Osteoblast (primary cell): ENCODE measurements at places on chromosomes 6 and 20. TPM values are rescaled to one million over a fixed set of nuclear protein-coding genes. Genes with fewer than 3 reads are reported as not detected.

DNA sequence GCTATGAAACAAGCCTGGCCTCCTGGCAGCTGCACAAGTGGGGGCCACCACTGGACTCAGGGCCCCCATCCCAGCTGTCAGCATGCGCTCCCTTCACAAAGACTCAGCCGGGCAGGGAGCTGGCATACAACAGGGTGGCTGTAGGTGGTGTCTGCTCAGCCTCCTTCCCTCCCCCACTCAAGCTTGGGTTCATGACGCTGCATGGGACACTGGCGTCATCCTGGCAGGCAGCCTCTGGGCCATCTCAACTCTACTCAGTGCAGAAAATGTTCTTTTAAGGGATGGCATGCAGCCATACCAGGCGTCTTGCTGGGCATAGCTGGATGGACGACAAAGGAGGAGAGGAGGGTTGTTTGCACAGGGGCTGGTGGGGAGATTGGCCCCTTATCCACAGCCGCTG, 30.5 kb downstream of the SAYSD1 start:
- peak; percentile 52 for DNase-seq

GRCh38 chr6:2883673-2884072, 19.4 kb downstream of the SERPINB9 start:
- DNase-seq, result no peak

- no peak for DNase-seq
Measured at GRCh38 chr6:168288781-168289570, 30.6 kb downstream of the DACT2 start.

DNA sequence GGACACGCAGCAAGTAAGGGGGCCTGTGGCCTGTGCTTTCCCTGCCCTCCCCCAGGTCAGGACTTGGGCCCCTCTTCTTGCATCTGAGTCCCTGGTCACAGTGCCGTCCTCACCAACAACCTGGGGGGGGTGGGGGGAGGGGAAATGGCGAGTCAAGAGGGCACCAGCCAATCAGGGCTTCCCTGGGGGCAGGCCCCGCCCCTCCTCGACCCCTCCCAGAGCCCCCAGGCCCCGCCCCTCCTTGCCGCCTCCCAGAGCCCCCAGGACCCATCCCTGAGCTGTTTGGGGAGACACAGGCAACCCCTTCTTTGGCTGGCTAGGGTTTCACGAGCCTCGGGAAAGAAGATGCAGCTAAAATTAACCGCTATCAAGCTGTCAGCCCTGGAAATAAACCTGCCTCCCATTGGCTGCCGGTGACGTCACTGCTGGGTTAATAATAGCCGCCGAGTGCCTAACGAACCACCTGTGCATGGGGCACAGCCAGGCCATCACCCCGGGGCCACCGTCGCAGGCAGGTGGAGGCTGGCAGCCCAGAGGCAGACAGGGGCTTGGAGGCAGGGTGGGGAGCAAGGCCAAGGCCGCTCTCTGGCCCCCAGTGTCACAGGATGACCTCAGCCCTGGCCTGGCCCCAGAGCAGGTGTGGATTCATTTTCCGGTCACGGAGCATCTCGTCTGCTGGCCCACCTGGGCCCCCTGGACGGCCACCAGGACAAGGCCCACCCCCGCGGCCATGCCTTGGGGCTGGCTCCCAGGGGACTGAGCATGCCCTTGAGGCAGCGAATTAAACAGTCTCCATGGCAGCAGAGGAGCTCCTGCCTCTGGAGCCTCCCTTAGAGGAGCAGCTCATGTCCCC, 3.2 kb upstream of the EEF1A2 start:
- DNase-seq, result peak; percentile 93

- peak; percentile 81 for DNase-seq
Measured at GRCh38 chr20:21507400-21508229, 6.2 kb downstream of the NKX2-2 start.

DNA sequence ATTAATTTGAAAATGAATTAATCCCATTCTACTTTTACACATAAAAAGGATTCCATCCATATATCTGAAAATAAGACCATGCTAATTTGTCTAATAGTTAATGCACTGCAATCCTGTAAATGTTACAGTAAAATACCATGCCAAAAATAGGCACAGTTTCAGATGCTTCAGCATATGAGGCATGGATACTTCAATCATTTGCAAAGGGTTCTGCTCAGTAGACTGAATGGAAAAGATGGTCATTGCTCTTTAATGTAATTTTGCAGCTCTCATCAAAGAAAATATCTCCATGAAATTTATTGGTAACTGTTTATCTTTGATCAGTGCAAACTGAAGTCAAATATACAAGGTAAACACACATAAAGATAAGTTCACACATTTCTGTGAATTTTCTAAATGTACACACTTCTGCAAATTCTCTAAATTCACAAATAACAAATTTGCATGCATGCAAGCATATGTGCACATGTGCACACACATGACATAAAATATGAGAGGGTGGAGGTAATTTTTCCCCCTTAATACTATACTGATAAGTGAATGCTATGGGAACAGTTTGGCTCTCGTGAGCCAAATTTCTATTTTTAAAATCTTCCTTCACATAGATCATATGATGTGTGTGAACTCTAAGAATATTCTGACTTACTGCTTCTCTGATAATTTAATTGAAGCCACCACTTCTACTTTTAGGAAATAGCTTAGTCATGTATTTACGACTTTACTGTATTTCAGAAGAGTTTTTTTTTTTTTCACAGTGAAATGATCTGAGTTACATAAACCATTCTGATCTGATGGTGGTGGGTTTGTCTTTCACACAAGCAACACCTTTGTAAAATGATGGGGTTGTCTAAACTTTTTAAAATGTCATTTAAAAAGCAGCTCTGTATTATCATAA, 996.8 kb upstream of the CITED2 start:
- peak; percentile 50 for DNase-seq

- no peak for DNase-seq
Measured at GRCh38 chr6:163707387-163708355, 293.2 kb downstream of the QKI start.

The CPXM1 gene
- under 0.01 and 0.88 TPM in 2 replicates for total RNA-seq
